ENCODE measurements at places on chromosomes 11 and 22.

GRCh38 chr11:125108469-125108868 lies 3.0 kb downstream of the TMEM218 start:
- no peak for DNase-seq

DNA sequence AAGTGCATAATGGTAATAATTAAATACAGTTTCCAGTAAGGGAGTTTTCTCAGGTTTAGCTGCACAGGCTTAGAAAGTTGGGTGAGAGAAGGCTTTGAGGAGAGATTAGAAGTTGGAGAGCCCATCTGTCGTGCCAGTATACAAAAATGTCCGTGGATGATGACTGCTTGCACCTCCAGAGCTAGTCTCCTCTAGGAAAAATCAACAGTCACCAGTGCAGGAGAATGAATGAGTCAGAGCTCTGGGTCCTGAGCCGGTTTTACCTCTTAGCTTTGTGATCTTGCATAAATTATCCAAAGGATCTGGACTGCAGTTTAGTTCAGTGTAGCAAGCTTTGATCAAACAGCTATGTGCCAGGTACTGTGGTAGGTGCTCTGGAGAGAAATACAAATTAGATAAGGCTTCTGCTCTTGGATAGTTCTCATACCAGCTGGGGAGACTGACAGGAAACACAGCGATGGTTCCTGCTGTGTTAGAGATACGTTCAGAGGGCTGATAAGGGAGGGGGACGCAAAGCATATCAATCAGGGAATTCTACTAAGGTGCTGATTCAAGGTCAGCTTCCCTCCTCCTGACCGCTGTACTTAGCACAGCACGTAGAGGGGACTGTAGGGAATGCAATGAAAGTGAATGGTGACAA lies 125.9 kb downstream of the TEAD1 start:
- DNase-seq, result no peak

DNA sequence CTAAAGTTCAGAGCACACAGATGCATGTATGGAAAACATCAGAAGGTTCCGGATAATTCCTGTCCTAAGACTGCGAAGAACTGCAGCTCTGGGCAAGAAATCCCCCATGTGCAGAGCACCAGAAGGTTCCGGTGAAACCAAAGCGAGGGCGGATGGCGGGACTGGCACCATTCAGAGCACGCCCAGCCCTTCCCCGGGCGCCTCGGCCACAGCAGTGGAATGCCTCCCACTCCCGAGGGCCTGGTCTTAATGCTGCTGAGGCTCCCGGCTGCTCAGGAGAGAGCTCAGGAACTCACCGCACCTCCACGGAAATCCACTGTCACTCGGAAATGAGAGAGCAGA lies 43.1 kb downstream of the BRD1 start:
- DNase-seq, result no peak

DNA sequence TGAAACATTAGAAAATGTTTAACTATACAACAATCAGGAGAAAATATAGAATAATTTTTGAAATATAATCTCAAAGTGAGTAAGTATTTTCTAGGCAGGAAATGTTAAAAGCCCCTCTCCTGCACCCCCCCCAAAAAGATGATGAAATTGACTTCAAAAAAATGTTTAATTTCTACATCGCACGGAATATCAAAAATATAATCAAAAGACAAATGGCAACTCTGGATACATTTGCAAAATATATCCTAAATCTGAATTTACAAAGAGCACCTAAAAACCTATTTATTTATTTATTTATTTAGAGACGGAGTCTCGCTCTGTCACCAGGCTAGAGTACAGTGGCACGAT lies 36.9 kb downstream of the OR4D9 start:
- no peak for DNase-seq

- DNase-seq, result no peak
Observed at GRCh38 chr22:40368016-40368415, 2.4 kb upstream of the SGSM3 start.

DNA sequence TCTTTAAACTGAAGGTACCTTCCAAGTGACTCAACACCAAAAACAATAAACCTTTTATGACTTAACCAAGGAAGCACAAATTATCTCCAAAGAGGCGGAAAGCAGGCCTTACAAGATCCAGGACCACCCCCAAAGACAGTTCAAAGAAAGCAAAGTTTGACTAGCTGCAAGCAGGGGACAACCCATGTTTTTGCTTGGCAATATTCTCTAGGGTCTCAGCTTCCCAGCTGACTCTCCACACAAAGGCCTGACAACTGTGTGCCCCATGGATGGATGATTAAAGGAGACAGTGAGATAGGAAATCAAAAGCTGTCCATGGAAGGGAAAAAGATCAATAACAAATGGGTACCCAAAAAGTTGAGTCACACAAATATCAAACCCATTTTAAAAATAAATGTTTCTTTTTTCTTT lies 232.2 kb downstream of the DDX10 start:
- DNase-seq, result no peak
